ENCODE measurements at places on chromosomes 7 and 10.
A peak's percentile ranks its signal among the peaks of the same experiment; 100 is the strongest.

GRCh38 chr10:116620423-116621400, at the start of gene PNLIPRP2:
Gene PNLIPRP2 (plus strand): TSS chr10:116620953.
- no peak for DNase-seq

DNA sequence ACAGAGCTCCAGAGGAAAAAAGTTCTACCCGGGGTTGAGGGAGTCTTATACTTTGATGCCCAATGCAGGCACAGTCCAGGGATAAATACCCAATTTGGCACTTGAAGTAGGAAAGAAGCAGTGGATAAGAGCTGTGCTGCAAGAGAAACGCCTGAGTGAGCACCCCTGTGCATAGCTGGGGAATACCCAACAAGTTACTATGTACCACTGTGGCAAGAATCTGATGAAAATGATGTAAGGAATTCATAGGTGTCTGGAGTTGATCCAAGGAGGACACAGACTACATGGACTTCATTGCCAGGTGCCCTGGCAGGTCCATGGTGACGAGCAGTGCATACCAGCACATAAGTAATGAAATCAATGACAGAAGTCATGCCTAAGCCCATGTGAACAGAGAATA, 183.7 kb upstream of the FEZF1 start:
- no peak for DNase-seq

GRCh38 chr10:71525721-71526120, 129.0 kb downstream of the CDH23 start:
- no peak for DNase-seq

DNA sequence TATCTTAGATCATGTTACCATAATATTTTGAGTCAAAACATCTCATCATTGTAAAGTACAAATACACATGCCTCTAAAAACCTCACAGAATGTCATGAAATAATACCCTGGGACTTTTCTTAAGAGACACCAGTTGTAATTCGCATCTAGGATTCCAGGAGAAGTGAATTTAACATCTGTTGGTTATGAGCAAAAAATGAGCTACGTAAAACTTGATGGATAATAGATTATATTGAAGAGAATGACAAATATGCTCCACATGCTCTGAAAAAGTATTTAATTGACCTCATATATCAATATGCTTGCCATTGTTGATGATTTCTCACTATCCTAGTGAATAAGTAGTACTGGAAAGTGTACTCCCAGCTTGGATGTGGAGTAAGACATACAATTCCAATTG, 227.0 kb downstream of the BBS9 start:
- DNase-seq = no peak

- peak; percentile 55 for DNase-seq
These were observed 89.6 kb downstream of the FZD1 start for GRCh38 chr7:91353848-91354247.

DNA sequence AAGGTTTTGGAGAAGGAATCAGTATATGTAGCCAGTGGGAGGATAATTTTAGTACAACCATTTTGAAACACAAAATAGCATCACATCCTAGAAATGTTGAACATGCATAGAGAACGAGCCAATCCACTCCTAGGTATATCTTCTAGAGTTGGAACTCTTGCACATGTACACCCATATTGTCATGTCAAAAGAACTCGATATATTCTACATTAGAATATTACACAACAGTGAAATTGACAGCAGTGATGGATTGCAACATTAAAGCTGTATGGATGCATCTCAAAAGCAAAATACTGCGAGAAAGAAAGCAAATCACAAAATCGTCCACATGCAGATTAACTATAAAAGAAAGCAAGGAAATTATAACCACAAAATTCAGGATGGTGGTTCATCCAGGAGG, 159.3 kb upstream of the NEBL start:
- DNase-seq = no peak

DNA sequence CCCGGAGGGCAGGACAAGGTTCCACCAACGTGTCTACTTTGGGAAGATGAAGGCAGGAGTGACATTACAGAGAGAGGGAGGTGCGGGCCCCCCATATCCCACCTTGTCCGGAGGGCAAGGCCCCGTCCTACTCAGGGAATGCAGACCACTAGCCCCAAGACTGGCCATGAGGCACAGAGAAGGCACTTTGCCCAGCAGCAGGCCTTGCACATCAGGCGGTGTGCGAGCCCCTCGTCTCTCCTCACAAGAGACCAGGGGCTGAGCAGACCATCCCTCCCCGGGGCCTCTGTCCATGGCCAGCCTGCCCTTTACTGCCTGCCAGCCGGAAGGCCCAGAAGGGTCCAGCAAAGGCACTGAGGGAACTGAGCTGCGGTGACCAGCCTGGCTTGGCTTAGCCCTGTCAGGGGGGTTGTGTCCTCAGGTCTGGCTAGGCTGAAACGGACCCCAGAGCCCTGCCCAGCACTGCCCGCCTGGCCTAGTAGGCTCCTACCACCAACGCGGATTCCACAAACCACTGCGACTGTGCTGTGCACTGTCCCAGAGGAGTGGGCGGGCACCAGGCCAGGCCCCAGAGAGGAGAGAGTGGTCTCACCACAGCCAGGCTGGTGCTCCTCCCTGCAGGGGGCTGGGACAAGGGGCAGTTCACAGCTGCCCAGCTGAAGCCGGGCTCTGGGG, 16.7 kb downstream of the CAMK2B start:
- no peak for DNase-seq

- DNase-seq = no peak
These were observed 162.3 kb downstream of the CCDC3 start for GRCh38 chr10:12838995-12839927.

- no peak for DNase-seq
These were observed 2.8 kb downstream of the SAMD9L start for GRCh38 chr7:93145354-93145753.

- no peak for DNase-seq
These were observed 120.0 kb downstream of the LYZL1 start for GRCh38 chr10:29408847-29409240.

DNA sequence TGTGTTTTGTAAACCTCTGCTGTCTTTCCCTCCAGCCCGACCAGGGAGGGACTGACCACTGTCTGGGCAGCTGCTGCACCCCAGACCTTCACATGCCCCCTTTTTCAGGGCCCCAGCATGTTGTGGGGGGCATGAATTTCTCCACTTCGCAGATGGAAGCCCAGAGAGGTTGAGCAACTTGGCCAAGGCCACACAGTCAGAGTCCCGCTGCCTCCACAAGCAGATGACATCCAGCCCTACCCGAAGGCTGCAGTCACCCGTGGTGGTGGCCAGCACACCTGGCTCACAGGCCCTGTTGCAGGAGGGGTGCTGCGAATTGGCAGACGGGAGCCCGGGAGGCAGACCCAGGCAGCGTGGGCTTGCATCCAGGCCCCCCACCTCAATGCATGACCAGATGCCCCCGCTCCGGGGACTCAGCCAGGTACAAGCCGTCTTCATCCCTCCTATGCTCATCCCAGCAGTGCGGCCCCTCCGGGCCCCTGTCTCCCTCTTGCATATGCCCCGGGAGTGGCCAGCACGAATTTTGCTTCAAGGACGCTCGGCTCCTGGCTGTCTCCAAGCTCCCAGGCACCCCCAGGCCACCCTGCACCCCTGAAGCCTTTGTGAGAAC, 36.0 kb upstream of the PDGFA start:
- no peak for DNase-seq

- DNase-seq = peak; percentile 13
These were observed 48.6 kb upstream of the KIF5B start for GRCh38 chr10:32104622-32105509.

- DNase-seq = no peak
These were observed 42.8 kb upstream of the RHOBTB1 start for GRCh38 chr10:60986791-60987190.

DNA sequence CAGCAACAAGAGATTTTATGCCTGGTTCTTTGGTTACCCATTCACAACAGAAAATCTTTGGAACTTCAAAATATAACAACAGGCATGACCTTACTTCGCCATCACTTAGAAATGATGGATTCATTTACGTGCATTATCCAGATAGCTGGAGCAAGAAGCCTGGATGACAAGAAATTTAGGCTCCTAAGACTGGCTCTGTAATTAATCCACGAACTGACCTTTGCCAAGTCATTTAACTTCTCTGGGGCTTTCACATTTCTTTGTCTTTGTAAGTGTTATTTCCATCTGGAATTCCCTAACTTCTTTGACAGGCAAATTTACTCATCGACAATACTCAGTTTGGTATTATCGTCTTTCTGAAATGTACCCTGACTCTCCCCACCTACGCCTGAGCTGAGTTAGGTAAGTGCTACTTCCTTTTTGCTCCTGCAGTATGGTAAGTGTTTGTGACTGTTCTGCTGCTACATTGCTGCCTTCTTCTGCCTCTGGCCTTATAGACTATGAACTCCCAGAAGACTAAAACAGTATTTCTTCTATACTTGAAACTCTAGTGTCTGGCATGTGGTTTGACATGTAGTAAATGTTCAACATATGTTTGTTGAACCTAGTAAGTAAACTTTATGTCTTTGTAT, 5.5 kb upstream of the MDFIC start:
- no peak for DNase-seq

GRCh38 chr10:32023264-32023663, 33.0 kb downstream of the KIF5B start:
- no peak for DNase-seq

GRCh38 chr7:157972914-157973313, 614.7 kb downstream of the PTPRN2 start:
- no peak for DNase-seq

DNA sequence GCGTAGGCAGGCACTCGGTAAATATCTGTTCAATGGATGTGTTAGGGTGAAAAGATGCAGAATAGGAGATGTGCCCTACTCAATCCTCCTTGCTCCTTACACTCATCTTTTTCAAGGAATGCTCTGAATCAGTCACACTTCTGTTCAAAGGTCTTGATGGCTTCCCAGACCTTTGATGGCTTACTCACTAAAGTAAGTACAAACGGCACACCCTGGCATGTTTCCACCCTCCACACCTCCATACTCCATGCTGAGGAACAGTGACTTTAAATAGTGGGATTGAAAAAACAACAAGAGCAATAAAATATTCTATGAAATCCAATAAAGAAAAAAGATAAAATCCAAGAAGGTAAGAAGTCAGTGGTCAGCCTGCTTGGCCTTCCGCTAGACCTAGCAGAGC, 569.2 kb downstream of the SORCS1 start:
- no peak for DNase-seq

DNA sequence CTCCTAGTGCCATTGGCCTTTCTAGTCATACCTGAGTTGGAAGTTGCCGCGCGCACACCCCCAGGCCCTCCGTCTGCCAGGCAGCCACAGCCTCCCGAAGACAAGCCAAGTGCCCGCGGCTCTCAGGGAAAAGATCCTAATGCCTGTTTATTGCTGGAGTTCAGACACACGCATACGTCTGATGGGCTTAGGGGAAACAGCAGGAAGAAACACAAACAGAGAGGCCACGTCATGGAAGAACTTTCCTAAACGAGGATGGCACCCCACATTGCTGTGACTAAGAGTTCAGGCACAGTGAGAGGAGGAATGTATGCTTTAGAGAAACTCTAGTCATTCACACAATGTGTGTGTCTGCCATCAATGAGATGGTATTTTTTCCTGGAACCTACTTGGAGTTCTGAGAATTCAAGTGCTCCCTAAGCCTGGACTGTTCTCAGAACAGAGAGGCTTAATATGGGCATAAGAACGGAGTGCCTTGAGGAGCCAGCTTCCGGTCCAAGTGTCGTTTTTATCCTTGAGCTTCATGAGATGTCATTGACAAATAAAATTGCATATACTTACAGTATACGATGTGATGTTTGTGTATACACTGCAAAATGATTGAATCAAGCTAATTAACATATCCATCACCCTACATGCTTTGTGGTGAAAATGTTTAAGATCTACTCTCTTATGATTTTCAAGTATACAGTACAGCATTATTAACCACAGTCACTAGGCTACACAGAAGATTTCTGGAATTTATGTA, 11.6 kb upstream of the RBP3 start:
- peak; percentile 59 for DNase-seq

GRCh38 chr7:90760892-90761291, 164.8 kb downstream of the CDK14 start:
- no peak for DNase-seq

DNA sequence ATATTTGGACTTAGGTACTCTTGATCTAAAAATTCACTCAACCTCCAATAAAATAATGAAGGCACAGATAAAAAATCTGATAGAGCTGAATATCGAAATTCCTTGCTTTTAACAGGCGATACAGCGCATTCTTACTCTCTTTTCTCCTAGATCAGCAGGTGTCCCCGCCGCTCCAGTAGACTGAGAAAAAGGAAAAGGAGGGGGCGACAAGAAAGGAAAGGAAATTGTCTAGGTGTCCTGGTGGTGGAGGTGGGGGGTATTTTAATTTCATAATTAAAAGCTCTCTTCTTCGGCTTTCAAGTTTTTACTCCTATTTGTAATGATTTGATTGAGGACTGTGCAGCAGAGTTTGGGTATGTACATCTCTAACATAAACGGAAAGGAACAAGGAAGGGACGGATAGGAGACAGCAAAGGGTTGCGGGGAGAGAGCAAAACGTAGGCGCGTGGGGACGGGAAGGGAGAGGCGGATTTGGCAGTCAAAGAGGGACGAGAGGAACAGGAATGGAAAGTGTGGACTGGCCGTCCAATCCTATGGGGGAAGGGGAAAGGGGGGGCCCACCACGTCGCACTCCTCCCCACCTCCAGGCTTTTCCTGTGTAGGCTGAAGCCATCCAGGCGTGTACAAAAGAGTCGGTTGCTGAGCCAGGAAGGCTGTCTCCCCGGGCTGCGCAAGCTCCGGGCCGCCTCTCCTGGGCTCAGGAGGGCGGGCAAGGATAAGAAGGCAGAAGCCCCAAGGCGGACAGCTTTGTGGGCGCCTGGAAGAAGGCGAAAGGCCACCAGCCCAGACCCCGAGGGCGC, 875 bp upstream of the HECTD2 start:
- DNase-seq = peak; percentile 87

DNA sequence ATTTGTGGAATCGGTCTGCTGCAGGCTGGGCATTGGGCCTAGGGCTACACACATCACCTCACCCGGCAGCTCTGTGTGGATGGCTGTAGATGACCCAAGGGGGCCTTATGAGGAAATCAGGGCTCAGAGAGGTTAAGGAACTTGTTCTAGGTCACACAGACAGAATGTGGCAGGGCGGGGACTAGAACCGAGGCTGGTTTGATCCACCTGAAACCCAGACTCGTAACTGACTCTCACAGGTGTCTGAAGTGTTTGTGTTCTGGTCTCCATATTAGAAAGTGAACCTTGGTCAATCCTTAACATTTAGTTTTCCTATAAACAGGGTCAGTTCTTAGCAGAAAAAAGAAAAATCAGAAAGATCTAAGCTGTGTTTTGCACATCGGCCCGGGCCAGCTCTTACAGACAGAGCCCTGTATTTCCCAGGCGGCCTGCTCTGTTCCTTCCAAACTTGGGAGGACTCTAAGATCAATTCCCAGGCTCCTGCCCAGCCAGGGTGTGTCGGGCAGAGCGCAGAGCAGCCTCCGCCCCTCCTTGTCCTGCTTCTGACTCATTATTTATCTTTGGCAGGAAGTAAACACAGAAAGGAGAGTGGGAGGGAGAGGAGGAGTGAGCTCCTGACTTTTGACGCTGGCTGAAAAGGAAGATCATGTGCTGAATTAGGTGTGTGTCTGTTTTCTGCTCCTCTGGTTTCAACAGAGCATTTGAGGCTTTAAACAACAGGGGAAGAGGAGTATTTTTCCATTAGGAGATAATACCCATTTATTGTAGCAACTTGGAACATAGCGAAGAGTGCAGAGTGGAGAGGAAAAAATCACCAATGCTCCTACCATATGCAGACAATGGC, 74.1 kb downstream of the TACC2 start:
- DNase-seq = peak; percentile 59
